LHCN-M2 (cell line): ENCODE measurements at places on chromosomes 3 and 15. TPM values are rescaled to one million over a fixed set of nuclear protein-coding genes. Genes with fewer than 3 reads are reported as not detected.

DNA sequence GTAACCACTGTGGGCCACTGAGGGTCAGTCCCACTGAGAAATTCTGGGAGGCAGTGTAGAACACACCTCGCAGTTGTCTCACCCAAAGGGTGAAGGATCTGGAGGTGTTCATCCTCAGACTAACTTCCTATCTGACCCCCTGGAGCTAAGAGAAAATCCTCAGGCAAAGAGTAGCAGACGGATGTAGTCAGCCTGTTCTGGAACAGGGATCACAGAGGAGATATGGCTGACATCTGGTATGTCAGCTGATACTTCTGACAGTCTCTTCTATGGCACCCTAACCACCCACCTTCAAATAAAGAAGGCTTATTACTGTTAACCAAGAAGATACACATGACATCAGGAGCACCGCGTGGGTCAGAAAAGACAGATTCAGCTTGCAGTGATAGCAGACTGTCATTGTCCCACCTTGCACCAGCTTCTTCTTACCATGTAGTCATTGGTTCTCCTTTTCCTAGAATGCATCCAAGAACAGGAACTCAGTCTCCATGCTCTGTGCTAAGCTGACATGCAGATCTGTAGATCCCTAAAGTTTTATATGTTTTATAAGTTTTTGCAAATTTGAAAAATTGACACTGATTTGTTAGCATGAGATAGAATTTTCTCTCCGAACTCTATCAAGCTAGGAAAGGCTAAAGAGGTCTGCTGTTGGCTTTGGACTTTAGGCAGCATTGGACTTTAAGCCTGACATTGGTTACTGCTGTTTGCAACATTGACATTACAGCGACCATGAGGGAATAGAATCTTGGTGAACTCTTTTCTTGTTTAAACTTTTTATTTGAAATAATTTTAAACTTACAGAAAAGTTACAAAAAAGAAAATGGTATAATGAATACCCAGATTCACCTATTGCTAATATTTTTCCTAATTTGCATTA is 60.4 kb downstream of the KBTBD12 start:
- DNase-seq, result no peak

DNA sequence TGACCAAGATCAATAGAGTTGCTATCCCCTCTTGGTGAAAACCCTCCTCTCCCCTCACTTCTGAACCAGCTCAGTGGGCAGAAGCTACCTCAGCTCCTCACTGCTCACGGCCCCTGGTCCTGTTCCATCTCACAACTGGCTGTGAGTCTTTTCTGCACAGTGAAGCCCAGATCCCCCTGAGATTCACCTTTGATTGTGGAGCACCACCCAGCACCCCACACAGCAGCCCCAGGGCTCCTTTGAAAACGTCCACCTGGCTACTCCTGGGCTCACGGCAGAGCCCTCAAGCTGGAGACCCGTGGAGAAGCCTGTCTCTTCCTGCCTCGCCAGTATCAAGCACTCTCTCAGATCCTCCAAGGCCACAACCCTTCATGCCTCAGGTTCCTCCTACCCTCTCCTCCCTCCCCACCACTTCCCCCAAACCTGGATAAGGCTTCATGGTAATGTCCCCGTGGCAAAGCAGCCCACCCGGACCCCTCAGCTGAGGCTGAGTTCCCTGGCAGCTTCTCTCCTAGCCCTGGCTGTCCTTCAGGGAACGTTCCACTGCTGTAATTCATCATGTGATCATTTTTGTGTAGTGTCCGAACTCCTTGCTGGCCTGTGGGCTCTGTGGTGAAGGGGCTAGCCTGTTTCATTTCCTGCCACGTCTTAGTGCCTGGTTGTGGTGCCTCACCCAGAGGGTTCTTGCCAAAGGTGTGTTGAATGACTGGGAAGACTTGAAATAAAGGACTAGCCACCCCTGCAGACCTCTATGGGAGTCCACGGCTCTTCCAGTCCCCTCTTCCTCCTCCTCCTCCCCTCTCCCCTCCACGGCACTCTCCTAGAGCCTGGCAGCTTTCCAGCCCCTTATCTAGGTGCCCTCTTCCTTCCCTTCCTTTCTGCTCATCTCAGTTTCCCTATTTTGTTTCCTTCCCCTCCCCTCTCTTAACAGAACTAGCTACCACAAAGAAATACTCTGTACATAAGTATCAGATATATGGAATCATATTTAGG is 44.5 kb downstream of the KY start:
- DNase-seq, result no peak

Gene GJD2
- 0.06 TPM in 1 of 2 replicates, not detected in the other for total RNA-seq

GRCh38 chr3:38043486-38043885 is 4.5 kb downstream of the DLEC1 start:
- no peak for DNase-seq

- peak; percentile 1 for DNase-seq
These were observed 1.1 kb downstream of the KCNH8 start for GRCh38 chr3:19149368-19149767.

Gene SNTN
- not detected in 2 replicates for total RNA-seq

DNA sequence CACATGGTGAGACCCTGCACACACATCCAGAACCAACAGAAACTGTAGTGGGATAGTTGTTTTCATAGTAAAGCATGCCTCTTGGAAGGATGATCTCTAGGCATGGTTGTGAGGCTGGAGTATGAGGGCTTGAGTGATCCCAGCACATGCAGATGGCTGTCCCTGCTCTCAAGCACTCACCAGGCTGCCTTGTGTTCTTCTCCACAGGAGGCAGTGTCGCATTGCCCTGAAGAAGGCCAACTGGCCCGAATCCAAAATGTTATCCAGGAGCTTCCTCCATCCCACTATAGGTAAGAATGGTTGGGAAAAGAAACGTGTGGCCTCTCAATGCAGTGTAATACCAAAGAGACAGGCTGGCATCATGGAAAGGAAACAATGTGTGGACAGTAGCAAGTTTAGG is 82.7 kb downstream of the TMEM39A start:
- DNase-seq, result peak; percentile 12

- no peak for DNase-seq
These were observed at the start of gene LSMEM2 for GRCh38 chr3:50278880-50279224. Gene LSMEM2, plus strand, starts transcription at chr3:50279087. Its CDS starts 27 bp downstream, at chr3:50279114.

DNA sequence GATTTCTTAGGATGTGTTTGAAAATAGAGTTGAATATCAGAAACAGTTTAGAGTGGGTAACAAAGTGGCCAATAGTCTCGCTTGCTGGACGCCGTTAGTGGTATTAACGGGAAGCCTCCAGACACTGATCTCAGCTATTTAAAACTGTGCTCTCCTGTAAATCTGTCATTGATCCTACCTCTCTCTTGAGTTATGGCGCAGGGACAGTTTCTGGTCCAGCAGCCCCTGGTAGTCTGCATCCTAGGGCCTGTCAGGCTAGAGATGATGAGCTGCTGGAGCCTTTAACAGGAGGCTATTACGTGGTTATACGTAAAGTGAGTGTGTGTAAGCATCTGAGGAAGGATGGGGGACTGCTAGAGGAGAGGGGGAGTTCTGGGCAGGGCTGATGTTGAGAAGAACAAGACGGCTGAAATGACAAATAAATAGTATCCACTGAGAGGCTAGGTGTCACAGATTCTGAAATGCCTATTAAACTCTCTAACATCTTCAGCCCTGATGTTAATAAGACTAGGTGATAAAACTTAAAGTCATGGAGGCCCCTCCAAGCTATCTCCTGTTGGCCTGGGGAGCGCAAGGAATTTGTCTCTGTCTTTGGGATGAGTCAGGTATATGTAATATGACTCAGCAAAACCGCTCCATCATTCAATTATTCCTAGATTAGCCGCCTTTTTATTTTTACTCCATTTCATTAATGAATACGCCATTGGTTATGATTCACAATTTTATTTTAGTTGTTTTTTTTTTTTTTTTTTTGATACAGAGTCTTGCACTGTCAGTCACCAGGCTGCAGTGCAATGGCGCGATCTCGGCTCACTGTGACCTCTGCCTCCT is 155.7 kb downstream of the GREM1 start:
- DNase-seq, result no peak

Gene HHATL
- not detected in 2 replicates for total RNA-seq

Gene MORC1
- not detected in 2 replicates for total RNA-seq

GRCh38 chr15:33738941-33739664 is 229.2 kb upstream of the CHRM5 start:
- DNase-seq, result no peak

DNA sequence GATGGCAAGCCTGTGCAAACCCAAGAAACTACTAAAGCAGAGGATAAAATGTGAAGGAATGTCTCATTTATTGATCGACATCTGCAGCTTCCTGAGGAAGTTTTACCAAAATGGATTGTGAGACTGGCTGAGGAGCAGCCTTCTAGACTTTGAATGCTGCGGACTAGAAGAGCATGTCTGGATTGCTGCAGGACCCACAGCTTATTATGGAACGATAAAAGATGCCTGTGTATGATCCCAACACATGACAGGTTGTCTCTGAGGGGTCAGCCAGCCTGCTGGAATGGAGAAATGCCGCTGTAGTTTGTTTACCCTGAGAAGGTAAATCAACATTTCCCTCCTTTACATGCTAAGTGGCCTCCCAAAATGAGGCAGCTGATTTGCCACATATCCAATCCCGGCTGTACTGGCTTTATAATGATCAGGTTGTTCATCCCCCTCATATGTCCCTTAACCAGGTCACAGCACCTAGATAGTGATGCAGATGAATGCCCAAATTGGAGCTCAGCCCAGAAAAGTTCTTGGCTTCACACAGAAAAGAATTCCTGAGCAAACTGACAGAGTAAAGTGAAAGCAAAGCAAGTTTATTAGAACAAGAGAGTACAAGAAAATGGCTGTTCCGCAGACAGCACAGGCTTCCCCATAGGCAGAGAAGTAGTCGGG is 63.9 kb downstream of the IL12A start:
- no peak for DNase-seq

DNA sequence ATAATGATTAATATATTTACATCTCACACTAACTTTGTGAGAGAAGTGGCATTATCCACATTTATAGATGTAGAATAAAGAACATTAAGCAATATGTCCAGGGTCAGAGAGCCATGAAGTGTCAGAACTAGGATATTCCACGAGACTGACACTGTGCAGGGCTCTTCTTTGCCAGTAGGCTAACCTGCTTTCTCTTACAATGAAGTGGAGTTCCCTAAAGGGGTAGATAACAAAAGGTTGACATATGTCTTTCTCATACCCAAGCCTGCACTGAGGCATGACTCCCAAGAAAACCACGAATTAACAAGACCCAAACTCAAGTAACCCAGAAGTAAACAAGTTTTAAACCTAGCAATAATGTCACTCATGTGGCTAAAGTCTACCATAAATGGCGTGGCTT is 191.5 kb upstream of the SLC2A2 start:
- no peak for DNase-seq

DNA sequence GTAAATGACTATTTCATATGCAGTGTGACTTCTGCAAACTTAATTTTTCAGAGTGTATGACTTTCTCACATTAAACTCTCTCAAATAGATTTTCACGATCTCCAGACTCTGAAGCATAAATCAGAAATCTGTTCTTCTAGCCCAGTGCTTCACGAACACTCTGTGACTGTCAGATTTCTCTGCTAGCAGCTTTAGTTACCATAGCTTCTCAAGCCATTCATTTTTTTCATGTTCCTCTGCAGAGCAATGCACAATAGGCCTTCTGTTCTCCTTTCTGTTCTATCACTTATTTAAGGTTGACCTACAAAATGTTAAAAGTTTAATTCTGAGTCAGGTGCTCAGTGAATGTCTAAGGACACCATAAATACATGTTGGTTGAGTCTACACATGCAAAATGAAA is 1102.2 kb downstream of the TUSC7 start:
- DNase-seq, result no peak

- no peak for DNase-seq
These were observed 160.6 kb upstream of the RGMA start for GRCh38 chr15:93249623-93250022.

DNA sequence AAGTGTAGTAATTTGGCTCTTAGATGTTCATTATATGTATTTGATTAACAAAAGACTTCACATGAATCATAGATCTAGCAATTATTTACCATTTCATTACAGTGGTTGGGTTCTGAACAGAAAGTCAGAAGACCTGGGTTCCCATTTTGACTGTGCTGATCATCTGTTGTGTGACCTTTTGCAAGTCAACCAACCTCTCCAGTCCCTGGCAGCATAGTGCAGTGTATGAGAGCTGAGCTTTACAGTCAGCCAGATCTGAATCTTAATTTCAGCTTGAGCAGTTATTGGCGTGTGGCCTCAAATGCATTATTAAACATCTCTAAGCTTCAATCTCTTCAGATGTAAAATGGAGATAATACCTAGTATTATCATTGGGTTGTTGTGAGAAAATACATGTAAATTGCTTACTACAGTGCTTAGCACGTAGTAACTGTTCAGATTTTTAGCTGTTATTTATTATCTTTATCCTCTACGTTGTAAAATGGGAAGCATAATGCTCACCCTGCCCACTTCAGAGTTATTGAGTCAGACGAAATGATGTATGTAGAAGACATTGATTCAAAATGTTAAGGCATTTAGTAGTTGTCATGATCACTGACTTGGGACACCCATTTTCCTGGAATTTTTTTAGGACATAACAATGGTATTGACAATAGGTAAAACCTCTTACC is 104.0 kb downstream of the KLHL25 start:
- DNase-seq, result no peak

Gene ZNF385D
- 3.9 and 10.6 TPM in 2 replicates for total RNA-seq

- DNase-seq, result no peak
These were observed 21.9 kb downstream of the GABRA5 start for GRCh38 chr15:26888761-26889160.

Gene GOLGA8S
- 0.06 TPM in 1 of 2 replicates, not detected in the other for total RNA-seq

GRCh38 chr3:21042184-21042583 is 708.8 kb downstream of the ZNF385D start:
- DNase-seq, result no peak

GRCh38 chr15:37536967-37537605 is 397.4 kb upstream of the TMCO5A start:
- no peak for DNase-seq

DNA sequence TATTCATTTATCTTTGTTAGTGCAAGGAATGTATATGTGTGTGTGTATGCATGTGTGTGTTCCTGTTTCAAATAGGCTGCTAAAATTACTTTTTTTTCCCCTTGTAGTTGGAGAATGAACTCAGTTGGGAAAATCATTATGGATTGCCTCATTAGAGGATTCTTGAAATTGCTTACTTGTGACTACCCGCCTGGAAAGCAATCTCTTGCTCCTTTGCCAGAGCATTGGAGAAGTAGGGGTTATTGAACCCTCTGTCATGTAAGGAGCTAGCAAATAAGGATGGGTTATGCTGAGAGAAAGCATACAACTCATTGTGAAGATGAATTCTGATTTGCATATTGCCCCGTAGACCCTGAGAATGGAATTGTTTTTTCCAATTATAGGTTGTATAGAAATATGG is 474.5 kb downstream of the CADM2 start:
- DNase-seq, result no peak

DNA sequence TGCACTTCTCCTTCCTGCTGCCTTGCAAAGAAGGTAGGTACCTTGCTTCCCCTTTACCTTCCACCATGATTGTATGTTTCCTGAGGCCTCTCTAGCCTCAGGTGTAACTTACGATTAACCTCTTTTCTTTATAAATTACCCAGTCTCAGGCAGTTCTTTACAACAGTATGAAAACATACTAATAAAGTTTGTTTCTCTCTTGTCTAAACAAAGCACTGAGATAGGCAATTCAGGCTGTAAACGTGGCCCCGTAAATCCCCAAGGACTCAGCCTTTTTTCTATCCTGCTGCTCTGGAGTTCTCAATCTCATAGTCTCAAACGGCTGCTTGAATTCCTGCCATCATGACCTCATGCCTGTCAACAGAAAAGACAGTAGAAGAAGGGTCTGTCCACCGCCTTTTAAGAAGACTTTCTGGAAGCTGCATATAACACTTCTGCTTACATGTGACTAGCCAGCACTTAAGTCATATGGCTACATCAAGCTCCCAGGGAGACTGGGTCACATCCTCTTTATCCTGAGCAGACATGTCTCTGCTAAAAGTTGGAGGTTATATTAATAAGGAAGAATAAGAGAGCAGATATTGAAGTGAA is 257.8 kb downstream of the EBLN2 start:
- DNase-seq, result no peak
